ENCODE measurements at places on chromosomes 3 and 15.

- DNase-seq: no peak
Observed at GRCh38 chr3:184491867-184492615, 69.5 kb upstream of the EPHB3 start.

DNA sequence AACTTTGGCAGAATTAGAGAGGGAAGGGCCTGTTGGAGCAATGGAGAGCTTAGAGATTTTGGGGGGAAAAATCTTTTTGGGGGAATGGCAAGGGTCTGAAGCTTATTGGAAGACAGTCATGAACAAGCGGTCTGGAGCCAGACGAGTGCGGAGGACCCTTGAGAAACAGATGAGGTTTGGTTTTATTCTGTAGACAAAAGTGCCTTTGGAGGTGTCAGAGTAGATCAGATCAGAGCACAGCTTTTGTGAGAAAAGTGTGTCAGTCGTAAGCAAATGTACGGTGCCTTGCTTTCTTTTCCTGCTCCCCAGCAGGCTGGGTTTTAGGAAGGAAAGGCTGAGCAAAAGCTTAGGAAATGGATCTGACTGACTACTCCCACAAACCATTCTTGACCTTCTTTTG, 236.8 kb upstream of the TPRG1 start:
- DNase-seq: no peak

DNA sequence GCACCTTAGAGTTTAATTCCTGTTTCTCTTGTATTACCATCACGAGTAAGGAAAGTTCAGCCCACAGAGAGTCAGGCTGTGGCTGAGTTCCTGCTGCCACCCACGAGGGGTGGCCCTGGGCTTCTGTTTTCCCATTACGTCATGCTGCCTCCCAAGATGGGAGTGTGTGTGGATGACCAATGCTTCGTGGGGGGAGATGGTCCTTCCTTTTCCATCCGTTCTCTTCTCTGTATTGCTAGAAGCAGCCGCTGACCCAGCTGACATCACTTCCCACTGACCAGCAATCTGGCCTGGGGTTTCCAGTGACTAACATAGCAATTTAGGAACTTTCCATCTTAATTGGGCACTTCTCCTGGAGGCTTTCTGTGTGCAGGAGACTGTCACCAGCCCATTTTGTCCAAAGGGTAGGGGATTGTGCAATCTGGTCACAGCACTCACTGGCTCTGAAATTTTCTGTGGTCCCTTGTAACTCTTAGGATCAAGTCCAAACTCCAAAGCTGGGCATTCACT, 9.3 kb downstream of the IRAK2 start:
- DNase-seq: no peak

GRCh38 chr15:65171428-65171827, 13.7 kb downstream of the CLPX start:
- DNase-seq: no peak

GRCh38 chr15:93249623-93250022, 160.6 kb upstream of the RGMA start:
- no peak for DNase-seq

- DNase-seq: no peak
Observed at GRCh38 chr3:110938629-110939028, 133.0 kb upstream of the NECTIN3 start.

- DNase-seq: no peak
Observed at GRCh38 chr3:56951366-56951765, 109.1 kb upstream of the SPATA12 start.

DNA sequence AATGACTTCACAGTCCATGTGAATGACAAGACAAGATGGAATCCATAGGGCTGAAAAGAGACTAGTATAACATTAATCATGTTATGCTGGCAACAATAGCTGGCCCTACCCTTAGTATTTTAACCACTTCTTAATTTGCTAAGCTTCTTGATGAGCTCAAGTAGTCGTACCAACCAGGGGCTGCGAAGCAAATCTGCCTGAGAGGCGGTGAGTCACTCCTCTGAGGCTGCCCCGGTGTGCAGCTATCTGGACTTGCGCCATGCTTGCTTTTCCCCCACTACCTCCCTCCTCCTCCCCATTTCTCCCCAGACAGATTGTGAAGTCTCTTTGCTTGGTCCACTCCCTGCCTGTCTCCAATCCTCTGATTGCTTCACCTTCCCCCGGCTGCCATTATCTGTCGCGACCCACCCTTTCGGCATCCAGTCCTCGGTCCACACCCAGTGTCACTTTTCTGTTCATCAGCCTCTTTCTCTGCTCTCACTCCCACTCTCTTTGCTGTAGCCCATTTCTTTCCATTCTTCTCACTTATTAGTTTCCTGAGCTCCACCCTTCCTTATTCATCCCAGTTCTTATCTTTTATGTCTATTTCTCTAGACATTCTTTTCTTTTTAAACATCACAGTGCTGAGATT, 42.7 kb downstream of the DUT start:
- no peak for DNase-seq

- DNase-seq: no peak
Observed at GRCh38 chr15:63019511-63020109, 22.9 kb upstream of the TPM1 start.

DNA sequence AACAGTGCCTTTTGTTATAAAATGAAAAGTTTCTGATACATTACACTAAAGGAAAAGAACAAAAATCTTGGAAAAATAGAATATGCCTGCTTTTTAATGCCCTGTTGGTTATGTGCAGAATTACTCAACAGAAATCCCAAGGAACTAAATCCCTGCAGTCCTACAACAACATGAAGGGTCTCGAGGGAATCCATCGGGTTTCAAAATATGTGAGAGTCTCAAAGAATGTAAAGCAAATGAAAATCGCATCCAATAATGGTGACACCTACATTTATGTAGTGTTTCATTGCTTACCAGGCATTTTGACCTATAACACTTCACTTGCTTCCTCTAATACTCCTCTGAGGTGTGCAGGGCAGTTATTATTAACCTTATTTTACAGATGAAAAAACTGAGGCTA, 411.3 kb downstream of the FOXP1 start:
- DNase-seq: no peak

- no peak for DNase-seq
Observed at GRCh38 chr3:30222441-30222840, 384.0 kb upstream of the TGFBR2 start.

DNA sequence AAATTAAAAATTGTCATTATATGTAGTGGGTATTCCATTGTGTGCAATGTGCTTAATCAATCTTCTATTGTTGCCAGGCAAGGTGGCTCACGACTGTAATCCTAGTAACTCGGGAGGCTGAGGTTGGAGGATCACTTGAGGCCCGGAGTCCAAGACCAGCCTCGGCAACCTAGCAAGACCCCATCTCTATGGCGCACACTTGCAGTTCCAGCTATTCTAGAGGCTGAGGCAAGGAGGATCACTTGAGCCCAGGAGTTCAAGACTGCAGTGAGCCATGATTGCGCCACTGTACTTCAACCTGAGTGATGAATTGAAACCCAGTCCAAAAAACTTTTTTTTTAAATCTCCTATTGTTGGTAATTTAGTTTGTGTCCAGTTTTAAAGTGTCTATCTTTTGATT, 33.4 kb upstream of the ABHD2 start:
- DNase-seq: no peak

GRCh38 chr3:155519078-155519477, 225.6 kb upstream of the STRIT1 start:
- no peak for DNase-seq

DNA sequence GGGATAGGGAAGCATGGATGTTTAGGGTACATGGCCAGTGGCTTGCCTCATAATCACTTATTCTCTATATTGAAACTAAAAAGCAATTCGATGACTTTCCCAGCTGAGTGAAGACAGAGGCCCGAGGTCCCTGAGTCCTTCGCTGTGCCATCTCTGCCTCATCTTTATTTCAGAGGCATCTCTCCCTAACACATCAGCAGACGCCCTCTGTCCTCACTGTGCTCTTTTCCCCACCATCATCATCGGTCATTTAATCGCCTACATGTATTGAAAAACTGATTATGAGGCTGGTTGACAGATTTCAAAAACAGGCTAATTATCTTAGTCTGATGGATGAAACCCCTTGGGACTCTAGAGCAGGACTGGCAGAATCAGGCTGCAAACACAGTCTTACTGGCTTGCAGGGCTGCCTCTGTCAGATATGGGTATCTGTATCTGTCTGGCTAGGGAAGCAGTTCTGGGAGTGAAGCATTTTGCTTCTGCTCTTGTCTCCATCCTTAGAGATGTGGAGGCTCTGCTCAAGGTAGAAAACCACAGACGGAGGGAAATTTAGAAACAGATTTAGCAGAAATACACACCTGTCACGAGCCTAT, 291.0 kb upstream of the CHRM5 start:
- no peak for DNase-seq

DNA sequence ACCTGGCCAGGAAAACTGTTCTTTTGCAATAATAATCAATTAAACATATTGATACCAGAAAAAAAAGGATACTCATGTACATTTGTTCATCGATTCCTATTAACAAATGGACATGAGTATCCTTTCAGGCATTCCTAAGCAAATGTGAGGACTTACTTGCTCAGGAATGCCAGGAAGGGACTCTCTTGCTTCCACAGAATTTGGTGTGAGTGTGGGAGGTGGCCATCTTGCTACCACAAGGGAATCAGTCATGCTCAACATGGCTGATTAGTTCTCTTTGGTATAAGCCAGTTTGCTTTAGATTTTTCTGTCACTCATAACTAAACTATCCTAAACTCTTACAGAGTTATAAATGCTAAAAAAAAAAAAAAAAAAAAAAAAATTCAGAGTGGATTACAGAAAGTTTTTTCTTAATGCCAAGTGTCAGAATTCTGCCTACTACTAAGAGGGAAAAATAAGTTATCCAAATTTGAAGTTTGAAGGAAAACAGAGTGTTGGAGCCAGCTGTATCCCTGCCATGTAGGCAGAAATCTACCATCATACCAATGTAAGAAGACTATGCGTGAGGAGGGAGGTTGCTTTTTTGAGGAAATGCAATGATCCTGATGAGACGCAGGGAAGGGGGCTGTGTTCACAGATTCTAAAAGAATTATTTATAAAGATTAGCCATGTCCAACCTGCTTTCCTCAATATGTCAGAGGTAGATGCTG, 98.7 kb downstream of the PLD1 start:
- DNase-seq: no peak

DNA sequence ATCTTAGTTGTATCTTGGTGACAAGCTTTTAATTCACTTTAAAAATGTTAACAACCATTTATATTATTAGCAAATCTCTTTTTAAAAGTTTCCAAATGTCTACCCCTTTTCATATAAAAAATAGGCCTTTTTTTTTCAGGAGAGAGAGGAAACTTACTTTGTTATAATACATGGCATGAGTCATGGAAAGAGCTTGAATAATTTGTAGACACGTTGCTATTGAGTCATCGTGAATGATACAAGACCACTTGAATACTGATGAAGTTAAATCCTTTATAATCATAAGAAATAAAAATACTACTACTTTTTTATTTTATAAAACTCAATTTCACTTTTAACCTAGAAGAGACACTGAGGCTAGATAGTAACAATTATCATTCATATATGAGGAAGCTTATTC, 70.3 kb upstream of the BBX start:
- DNase-seq: no peak

- no peak for DNase-seq
Observed at GRCh38 chr15:74376825-74377581, 9.6 kb upstream of the CYP11A1 start.

DNA sequence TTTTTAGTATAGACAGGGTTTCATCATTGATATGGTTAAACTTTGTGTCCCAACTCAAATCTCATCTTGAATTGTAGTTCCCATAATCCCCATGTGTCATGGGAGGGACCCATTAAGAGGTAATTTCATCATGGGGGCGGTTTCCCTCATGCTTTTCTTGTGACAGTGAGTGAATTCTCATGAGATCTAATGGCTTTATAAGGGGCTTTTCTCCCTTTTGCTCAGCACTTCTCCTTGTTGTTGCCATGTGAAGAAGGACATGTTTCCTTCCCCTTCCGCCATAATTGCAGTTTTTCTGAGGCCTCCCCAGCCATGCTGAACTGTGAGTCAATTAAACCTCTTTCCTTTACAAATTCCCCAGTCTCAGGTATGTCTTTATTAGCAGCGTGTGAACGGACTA, 20.2 kb upstream of the ZNF710 start:
- no peak for DNase-seq

DNA sequence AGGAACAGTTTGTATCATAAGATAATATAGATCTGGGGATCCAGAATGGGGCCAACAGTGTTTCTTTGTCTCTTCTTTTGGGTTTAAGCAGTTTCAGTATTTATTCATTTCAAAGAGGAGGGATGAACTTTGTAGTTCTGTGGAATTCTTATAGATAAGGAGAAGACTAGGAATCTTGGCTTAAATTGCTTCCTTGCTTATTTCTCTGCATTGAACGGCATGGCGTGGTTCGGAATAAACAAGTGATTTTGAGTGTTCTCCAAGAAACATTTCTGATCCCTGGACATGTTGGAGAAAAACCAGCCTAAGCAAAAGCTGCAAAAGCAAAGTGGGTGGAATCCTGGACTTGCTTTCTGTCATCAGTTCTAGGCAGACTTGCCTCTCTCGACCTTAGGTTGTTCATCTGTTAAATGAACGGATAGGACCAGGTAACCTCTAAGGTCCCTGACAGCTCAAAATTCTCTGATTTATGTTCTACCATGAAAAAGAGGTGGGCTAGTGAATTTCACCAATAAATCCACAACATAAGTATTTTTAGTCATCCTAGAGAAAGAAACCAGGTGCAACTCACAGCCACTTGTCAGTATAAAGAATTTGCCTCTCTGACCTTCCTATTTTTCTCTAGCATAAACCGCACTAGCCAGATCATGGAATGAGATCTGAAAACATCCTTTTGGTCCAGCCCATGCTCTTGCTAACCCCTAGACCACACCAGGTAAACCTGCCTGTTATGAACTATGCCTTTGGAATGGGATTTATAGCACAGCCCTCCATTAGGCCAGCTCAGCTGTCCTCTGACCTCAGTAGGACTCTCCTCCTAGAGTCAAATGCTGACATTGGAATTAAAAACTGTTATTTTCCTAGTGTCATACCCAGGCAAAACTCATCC, 78.8 kb downstream of the CLDN11 start:
- no peak for DNase-seq

GRCh38 chr15:98731712-98732450, 83.5 kb downstream of the IGF1R start:
- DNase-seq: no peak

GRCh38 chr15:74383695-74384565, 16.5 kb upstream of the CYP11A1 start:
- DNase-seq: no peak

DNA sequence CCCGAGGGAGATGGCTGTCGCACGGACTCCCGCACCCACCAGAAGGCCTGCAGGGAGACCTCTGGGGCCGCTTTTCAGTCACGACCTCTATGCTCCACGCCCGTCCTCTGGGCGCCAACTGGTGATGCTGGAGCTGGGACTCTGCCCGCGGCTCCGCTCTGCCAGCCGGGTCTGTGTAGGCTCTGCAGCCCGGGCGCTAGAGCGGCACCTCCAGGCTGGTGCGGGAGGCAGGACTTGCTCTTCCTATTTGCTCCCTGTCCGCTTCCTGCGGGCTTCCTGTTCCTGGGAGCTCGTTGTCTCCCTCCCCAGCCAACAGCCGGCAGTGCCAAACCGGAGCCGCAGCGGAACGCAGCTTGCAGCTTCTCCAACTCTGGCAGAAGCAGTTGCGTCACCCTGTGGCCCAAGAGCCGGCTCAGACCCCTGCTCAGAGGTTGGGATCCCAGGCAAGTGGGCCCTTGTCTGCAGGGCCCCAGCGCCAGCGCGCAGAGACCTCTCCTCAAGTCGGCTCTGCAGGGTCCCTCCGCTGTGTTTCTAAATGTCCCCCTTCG, 285.9 kb downstream of the XXYLT1 start:
- peak; percentile 79 for DNase-seq

GRCh38 chr3:59424268-59425010, 374.6 kb upstream of the CFAP20DC start:
- no peak for DNase-seq

Data from left colon (tissue), 2 donors.